ENCODE measurements at places on chromosomes 13 and 19.

- no peak for DNase-seq
Measured at GRCh38 chr13:101845245-101846020, 393.0 kb downstream of the ITGBL1 start.

GRCh38 chr19:4034048-4035017 lies 26.8 kb downstream of the PIAS4 start:
- DNase-seq = no peak

DNA sequence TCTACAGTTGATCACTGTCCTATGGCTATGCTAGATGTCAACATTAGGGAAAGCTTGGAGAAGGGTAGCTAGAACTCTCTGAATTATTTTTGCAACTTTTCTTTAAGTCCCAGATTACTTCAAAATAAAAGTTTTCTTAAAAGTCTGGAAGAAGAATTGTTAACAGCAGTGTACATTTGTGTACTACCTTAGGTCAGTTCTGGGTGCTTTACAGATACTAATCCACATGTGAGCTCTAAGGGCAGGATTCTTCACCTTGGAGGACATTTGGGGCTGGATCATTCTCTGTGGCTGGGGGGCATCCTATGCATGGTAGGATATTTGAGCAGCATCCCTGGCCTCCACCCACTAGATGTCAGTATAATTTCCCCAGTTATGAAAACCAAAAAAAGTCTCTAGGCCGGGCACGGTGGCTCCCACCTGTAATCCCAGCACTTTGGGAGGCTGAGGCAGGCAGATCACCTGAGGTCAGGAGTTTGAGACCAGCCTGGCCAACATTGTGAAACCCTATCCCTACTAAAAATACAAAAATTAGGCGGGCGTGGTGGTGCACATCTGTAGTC lies 2.8 kb downstream of the BRME1 start:
- no peak for DNase-seq

GRCh38 chr19:31338069-31338776 lies 11.0 kb downstream of the TSHZ3 start:
- DNase-seq = no peak

GRCh38 chr13:25292301-25292700 lies 5.0 kb upstream of the MTMR6 start:
- no peak for DNase-seq

DNA sequence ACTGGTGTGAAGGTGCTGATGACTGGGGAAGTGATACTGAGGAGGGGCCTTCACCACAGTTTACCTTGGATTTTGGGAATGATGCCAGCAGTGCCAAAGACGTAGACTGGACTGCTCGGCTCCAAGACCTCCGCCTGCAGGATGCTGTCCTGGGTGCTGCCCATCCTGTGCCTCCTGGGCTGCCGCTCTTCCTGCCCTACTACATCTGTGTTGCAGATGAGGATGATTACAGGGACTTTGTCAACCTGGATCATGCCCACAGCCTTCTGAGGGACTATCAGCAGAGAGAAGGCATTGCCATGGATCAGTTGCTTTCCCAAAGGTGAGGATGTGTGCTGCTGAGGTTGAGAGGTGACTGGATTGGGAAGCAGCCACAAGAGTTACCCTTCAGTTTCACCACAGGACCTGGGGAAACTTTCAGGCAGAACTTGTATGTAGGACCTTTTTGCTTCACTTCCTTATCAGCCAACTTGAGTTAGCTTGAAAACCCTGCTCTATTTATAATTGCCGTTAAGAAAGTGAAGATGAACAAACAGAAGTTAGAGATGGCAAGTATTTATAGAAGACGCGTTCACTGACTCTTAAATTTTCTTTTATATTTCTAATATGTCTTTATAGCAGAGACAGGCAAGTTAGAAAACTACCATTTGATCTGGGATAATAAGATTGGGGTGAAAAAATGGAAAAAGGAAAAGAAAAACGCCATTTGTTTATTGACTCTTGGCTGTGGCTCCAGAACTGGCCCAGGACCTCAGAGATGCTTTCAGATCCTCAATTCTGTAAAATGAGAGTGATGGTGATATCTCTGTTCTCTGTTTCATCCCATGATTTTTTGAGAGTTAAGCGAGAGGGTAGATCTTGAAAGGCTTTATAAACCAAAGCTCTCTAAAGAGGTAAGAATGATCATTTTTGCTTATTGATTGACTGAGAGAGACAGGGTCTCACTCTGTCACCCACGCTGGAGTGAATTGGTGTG lies 5.3 kb downstream of the PDCD2L start:
- DNase-seq = no peak

DNA sequence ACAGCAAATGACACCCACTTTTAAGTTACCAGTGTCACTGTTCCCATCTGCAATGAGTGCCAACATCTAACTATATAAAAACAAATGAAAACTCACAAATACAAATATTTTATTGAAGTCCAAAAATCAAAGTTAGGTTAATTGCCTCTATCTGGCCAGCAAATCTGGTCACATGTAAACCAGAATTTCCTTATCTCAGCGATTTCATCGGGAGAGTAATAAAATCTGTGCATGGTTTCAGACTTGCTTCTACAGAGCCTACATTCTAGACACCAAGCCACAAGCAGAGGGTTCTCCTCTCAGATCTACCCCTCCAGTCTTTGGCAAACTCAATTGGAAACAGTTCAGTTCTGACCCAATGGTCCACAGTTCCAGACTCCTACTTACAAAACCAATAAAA lies 189.6 kb downstream of the ABCC4 start:
- DNase-seq = no peak

GRCh38 chr19:34633802-34634201 lies 43.2 kb downstream of the SCGB2B2 start:
- DNase-seq = no peak

DNA sequence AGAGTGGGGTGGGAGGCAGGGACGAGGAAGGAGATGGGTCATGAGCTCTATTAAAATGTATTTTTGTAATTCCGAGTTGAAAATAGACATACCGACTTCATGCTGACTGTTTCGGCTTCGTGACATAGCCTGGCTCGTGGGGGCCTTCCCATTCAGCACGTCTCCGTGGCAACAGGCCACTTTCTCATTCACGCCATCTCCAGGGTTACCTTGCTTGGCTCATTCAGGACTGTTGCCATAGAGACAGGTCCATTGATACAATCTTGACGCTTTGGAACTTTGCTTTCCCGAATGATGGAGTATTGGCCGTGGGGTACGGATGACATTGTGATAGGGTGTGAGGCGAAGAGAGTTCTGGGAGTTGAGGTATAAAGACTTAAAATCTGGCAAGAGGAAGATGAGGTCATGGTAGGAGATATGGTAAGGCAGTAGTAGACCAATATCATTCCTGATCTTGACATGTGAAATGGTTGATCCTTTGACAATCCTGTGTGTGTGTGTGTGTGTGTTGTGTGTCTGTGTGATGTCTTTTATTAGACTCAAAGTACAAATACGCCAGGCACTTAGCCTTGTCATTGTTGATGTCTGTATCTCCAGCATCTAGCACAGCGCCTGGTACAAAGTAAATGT lies 97.3 kb downstream of the CACNA1A start:
- no peak for DNase-seq

DNA sequence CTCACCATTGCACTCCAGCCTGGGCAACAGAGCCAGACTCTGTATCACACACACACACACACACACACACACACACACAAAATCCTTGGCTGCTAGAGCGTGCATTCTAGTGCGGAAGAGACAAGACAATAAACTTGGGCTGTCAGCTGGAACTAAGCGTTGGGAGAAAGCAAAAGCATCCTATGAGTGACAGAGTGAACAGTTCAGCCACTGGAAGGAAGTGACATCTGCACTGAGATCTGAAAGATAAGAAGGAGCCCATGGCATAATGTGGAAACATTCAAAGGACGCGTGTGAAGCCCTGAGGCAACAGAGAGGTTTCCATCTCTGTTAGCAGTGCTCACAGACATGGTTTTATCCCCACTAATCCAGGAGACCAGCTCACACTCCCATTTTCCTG lies 3.5 kb upstream of the SLC1A5 start:
- DNase-seq = no peak

Measured in stimulated activated CD8-positive, alpha-beta memory T cell treated with anti-CD3 and anti-CD28 coated beads, Interleukin-15, amount 100 ng/mL, for 24 hours (primary cell).